Astrocyte of the spinal cord (primary cell): ENCODE measurements at places on chromosomes 11 and 22.
A peak's percentile ranks its signal among the peaks of the same experiment; 100 is the strongest.

GRCh38 chr11:60973699-60974098, 2.2 kb downstream of the CD6 start:
- no peak for DNase-seq

- DNase-seq: no peak
Measured at GRCh38 chr22:25654676-25655075, 87.3 kb upstream of the MYO18B start.

GRCh38 chr11:119249671-119250010, 43.5 kb downstream of the CBL start:
- DNase-seq: no peak

- DNase-seq: no peak
Measured at GRCh38 chr11:131109257-131109656, 193.0 kb upstream of the SNX19 start.

DNA sequence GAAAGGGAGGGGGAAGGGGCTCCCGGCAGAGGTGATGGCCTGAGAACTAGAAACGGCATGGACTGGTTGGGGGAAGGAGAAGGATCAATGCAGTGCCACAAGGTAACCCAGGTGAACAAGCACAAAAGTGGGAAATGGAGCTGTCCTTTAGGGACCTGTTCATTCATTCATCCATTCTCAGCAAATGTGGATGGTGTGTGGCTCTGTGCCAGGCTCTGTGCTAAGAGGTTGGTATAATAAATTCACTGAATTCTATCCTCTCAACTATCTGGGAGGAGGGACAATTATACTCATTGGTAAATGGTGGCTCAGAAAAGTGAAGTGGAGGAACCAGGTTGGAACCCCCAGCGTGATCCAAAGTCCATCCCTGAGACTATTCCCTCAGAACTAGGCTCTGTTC, 18.6 kb upstream of the ARAP1 start:
- no peak for DNase-seq

DNA sequence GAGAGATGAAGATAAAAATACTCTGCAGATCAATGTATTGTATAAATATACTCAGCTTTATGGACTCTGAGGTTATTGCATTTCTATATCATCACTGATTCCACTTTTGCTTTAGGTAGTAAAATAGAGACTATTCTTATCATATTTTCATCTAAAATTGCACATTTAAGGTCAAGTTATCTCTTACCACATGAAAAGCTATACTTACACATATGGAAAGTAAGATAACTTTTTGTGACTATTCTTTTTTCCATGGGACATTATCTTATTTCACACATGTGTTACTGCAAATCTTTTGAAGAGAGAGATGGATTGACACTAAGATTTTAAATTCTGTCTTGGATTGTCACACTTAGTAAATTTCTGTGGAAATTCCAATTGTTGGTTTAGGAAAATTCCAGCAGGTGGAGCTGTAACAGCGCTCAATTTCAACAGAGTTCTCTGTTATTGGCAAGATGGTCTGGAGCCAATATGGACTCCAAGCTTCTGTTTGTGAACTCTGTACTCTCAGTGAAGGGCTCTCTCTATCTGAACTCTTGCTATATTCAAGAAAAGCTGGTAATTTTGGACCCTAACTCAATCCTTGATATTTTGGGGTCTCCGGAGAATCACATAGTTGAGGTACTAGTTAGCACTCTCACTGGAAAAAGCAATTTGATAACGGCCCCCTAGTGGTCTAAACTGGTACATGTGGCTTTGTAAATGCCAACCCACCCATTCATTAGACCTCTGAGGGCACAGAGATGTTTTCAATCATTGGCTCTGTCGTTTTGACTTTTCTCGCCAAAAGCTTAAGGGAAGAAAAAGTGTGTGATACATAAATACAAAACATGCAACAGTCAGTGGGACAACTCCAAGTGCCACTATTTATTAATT, 429.7 kb downstream of the ETS1 start:
- DNase-seq: peak; percentile 88

- no peak for DNase-seq
Measured at GRCh38 chr11:607020-607780, 8.6 kb downstream of the IRF7 start.

GRCh38 chr22:42959576-42960509, 55.1 kb downstream of the PACSIN2 start:
- DNase-seq: peak; percentile 86

DNA sequence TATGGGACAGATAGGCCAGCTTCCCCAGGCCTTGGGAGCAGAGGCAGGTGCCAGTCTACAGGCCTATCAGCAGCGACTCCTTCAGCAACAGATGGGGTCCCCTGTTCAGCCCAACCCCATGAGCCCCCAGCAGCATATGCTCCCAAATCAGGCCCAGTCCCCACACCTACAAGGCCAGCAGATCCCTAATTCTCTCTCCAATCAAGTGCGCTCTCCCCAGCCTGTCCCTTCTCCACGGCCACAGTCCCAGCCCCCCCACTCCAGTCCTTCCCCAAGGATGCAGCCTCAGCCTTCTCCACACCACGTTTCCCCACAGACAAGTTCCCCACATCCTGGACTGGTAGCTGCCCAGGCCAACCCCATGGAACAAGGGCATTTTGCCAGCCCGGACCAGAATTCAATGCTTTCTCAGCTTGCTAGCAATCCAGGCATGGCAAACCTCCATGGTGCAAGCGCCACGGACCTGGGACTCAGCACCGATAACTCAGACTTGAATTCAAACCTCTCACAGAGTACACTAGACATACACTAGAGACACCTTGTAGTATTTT, 26.6 kb upstream of the L3MBTL2 start:
- no peak for DNase-seq

GRCh38 chr22:29733362-29734201, 13.8 kb downstream of the CABP7 start:
- no peak for DNase-seq

- DNase-seq: peak; percentile 77
Measured at GRCh38 chr22:26679003-26679629, 21.7 kb downstream of the MIAT start.

- no peak for DNase-seq
Measured at GRCh38 chr22:45204241-45204640, 36.5 kb downstream of the KIAA0930 start.

DNA sequence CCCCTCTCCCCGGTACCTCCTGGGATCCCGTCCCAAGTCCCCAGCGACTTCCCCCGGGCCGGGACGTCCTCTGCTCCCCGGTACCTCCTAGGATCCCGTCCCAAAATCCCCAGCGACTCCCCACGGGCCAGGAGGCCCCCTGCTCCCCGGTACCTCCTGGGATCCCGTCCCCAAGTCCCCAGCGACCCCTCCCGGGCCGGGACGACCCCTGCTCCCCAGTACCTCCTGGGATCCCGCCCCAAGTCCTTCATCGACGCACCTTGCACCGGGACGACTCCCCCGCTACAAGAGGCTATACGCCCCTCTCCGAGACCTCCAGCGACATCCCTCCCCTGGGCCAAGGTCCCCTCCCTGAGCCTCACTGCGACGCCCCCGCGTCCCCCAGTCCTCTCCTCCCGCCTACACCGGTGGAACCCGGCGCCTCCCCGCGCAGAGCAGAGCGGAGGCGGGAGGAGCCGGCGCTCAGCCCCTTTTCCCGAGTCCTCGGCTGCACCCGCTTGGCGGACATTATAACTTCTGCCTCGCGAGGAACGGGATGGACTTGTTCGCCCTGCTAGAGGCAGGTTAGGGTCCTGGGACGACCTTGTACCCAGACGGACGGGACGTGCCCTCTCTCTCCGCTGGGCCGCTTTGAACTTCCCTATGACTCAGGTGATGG, 912 bp downstream of the KREMEN1 start:
- DNase-seq: no peak

GRCh38 chr22:26512149-26512793, at the start of gene TFIP11:
Gene TFIP11 (minus strand): TSS chr22:26512473. CDS start chr22:26510272, 2,201 bp downstream.
- DNase-seq: peak; percentile 93

GRCh38 chr11:6419009-6419631, at the start of gene APBB1:
Gene APBB1 (minus strand): TSS chr11:6419094. CDS start chr11:6411347, 7,747 bp downstream.
- peak; percentile 38 for DNase-seq

DNA sequence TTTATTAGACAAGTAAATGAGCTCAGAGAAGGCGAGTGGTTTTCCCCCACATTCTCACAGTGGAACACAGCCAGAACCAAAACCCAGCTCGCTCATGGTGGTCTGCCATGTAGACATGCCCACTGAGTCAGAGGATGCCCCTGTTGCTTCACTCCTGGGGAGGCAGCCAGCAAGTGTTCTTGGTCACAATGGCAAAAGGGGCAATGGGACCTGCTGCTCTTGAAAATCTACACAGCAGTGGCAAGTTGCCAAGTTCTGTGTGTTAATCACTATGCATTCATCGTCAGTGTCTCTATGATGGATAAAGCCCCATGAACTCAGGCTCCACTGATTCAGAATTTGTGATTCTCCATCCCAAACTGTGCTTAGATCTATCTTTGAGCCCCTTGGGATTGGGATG, 64.7 kb upstream of the TBCEL start:
- DNase-seq: no peak

- no peak for DNase-seq
Measured at GRCh38 chr11:133552938-133553337, 20.6 kb upstream of the OPCML start.

- no peak for DNase-seq
Measured at GRCh38 chr11:105574974-105575373, 34.9 kb upstream of the GRIA4 start.

GRCh38 chr11:105230586-105230985, 91.0 kb upstream of the CARD18 start:
- no peak for DNase-seq

DNA sequence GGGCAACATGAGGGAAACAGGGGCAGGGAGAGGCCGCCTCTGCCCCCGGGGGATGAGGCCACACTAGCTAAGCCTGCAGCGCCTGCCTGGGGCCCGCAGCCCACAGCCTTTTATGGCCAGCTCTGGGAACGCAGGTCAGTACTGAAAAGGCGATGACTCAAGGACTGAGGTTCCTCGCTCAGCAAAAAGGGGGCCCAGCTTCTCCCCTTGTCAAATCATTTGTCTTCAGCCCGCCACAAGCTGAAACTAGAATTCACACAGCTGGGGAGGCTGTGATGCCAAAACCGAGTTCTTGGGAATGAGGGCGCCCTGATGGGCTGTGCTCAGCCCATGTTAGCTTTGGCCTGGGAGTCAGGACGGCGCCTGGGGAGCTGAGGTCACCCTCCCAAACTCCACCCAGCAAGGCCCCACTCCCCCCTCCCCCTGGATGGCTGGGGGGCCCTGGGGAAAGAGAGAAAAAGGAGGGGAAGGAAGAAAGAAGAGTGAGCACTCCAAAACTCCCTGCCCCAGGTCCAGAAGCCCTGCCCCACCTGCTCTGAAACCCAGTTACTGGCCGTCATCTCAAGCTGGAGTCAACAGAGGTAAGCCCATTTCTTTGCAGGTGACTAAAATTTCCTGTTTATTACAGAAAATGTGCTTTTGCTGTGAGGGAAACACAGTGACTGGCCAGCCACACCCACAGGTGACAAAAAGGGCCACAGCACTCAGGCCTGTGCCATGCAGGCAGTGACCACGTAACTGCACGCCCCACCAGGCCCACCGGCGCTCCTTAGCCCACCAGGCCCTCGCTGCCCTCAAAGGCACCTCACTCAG, 13.7 kb downstream of the EHD1 start:
- peak; percentile 98 for DNase-seq

GRCh38 chr11:126105022-126105747, 42.5 kb upstream of the CDON start:
- DNase-seq: no peak

GRCh38 chr11:114110952-114111947, 51.7 kb downstream of the ZBTB16 start:
- peak; percentile 93 for DNase-seq

- no peak for DNase-seq
Measured at GRCh38 chr22:35134637-35135036, 68.7 kb downstream of the ISX start.

- DNase-seq: no peak
Measured at GRCh38 chr11:115652496-115652895, 148.3 kb upstream of the CADM1 start.

- no peak for DNase-seq
Measured at GRCh38 chr11:10646005-10646404, 47.5 kb downstream of the IRAG1 start.

- no peak for DNase-seq
Measured at GRCh38 chr11:101215069-101215468, 85.5 kb upstream of the PGR start.

- no peak for DNase-seq
Measured at GRCh38 chr11:74390697-74391096, 7.5 kb downstream of the PGM2L1 start.

- DNase-seq: no peak
Measured at GRCh38 chr22:17366830-17367229, 2.4 kb upstream of the CECR2 start.

DNA sequence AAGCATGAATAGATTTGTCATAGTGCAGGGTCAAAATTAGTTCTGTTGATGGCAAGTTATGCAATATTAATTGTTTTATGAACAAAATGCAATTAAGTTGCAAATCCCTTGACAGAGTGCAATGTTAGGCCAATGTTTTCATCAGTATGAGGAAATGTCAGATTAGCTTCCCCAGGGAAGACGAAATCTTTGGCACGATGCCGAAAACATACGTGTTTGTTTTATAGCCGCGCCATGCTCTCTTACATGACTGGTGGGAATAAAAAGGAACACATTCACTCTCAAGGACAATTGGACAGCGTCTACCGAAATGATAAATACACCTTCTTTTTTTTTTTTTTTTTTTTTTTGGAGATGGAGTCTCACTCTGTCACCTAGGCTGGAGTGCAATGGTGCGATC, 27.0 kb downstream of the MFNG start:
- no peak for DNase-seq

DNA sequence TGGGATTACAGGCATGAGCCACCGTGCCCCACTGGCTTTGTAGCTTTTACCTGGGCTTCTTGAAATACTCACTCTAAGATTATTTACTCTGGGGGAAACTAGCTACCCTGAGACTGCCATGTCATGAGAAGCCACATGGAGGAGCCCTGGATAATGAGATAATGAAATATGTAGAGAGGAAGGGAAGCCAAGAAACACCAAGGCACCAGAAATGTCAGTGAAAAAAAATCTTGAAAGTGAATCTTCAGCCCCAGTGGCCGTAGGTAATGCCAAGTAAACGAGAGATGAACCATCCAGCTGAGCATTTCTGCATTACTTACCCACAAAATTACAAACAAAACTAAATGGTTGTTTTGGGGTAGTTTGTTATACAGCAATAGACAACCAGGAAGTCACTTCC, 125.6 kb downstream of the APIP start:
- no peak for DNase-seq

GRCh38 chr11:37171451-37171850, 573.4 kb upstream of the RAG2 start:
- DNase-seq: no peak
